ENCODE measurements at places on chromosomes 5 and 9.
A peak's percentile ranks its signal among the peaks of the same experiment; 100 is the strongest.

DNA sequence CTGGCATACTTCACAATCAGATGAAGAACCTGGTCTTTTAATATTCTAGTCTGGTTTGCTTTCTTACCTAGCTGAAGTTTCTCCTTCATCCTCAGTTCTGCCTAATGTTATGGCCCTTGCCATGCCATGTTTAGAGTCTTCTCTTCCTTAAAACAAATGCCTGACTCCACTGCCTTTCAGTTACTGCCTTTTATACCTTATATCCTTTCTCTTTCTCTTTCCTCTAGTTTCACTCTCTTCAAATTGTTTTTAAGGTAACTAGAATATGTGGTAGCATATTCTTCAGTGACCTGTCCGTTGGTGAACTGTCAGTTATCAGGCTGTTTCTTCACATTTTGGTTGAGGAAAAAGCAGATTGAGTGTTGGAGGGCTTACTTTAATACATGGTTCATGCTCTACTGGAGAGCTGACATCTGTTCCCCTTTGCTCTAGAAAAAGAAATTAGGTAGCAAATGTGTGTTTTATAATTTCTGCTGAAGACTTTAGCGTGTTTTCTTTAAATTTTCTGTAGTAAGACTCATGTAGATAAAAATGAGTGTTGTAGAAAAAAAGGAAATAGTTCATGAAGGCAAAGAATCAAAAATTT lies 103.8 kb downstream of the DMXL1 start:
- no peak for DNase-seq

- peak; percentile 11 for DNase-seq
Observed at GRCh38 chr5:124238350-124238749, 508.1 kb downstream of the ZNF608 start.

GRCh38 chr5:179475208-179475751 lies 75.1 kb upstream of the RUFY1 start:
- no peak for DNase-seq

GRCh38 chr5:68834491-68834981 lies 259.3 kb upstream of the SLC30A5 start:
- DNase-seq, result no peak

DNA sequence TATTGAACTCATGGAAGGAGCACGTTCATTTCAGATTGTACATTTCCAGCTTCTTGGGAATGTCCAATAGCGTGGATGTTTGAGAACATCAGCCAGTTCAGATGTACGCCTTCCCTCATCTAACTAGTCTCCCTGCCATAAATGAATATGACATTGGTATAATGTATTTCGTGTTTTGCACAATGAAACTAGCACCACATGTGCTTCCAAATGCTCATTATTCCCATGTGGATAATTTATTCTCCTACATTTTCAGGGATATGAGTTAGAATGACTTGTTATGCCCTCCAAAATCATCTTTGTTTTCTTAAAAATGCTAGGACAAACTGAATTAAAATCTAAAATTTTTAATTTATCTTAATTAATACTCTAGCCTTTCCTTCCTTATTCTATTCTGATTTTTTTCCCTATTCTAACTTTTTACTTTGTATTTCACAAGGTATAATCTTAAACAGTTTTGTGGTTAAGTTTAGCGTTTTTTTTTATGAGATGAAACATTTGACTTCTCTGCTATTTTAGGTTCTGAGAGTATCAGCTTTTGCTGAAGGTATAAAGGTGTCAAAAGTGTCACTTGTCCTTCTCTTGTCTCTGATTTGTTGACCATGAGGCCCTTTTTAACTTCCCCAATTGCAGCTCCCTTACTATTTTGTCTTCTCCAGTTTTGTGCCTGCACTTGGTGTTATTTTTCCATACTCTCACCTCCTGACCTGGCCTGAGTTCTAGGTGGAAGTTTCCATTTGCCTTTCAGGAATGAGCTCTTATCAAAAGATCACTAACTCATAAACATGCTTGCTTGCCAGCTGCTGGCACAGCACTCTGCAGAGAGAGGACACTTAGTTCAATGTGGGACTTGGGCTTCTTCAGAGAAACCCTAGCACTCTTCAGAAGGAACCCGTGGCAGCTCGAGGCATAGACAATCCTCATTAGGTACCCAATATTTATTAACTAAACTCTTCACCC lies 106.8 kb downstream of the FRMD3 start:
- no peak for DNase-seq

- DNase-seq, result no peak
Observed at GRCh38 chr5:172616136-172616535, 24.9 kb upstream of the NEURL1B start.

DNA sequence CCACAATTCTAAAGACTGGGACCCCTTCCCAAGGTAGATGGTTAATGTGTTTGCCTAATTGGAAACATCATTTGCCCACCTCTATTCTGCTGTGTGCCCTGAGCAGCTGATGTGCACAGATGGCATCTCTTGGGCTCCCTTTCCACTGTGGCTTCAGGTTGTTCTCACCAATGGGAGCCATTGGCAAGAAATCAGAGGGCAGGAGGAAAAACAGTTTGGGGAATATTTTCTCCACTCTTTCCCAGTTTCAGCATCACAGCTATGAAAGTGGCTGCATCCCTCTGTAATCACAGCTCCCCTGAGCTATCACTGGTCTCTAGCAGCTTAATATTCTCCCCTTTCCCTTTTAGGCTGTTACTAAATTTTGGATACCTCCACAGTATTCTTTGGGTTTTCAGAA lies 911.6 kb upstream of the SEMA6A start:
- no peak for DNase-seq

GRCh38 chr5:63401436-63402046 lies 560.7 kb downstream of the HTR1A start:
- peak; percentile 55 for DNase-seq

GRCh38 chr5:7321724-7322123 lies 74.2 kb upstream of the ADCY2 start:
- no peak for DNase-seq

GRCh38 chr9:104911032-104911607 lies 16.8 kb downstream of the ABCA1 start:
- no peak for DNase-seq

DNA sequence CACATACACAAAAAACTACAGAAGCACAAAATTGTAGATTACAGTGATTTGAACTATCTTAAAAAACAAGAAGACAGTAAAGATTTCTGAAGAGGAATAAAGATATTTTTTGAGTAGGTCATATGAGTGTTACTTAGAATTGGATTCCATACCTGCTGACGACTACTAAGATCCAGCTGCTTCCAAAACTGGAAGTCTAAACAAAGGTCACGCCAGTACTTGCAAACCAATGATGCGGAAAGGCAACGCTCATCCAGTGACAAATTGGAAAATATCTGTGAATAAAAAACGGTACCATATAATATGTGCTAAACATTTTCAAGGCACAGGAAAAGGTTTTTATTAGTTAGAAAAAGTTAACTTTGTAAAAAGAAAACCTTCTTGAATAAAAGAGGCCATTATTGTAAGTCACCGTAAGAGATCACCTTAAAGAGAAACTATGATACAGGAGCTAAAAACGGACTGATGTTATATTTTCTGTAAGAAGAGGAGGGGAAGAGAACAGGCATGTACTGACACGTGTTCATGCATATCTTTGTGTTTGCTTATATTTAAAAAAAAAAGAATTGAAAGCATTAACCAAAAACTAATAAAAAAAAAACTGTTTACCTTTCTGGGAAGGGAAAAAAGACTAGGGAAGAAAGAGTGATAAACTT lies 14.1 kb downstream of the FBXL17 start:
- DNase-seq, result no peak

- DNase-seq, result no peak
Observed at GRCh38 chr9:79060766-79061165, 511.0 kb upstream of the TLE4 start.

DNA sequence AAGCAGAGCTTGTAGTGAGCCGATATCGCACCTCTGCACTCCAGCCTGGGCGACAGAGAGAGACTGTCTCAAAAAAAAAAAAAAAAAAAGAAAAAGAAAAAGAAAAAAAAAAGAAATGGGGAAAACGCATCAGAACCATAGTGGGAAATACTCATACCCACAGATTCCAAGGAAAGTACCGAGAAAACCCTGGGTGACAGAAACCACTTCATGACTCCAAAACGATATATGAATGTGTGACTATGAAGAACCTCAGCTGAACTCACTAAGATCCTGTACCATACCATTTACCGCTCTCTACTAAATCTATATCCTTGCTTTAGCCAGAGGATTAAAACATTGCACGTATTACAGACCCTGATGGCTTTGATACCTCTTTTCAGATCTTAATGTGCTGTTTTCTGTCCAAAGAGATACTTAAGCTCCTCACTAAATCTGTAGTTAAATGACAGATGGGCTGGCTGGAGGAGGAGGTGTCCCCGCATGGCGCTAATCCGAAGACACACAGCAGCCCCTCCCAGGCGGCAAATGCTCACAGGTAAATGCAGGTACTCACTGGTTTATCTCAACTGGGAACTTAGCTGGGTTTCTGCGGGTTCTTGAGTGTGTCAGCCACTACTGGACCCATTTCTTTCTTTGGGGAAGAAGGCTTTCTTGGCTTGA lies 2.8 kb downstream of the LPCAT1 start:
- DNase-seq, result peak; percentile 1

GRCh38 chr9:88803546-88804253 lies 187.6 kb upstream of the S1PR3 start:
- DNase-seq, result no peak

DNA sequence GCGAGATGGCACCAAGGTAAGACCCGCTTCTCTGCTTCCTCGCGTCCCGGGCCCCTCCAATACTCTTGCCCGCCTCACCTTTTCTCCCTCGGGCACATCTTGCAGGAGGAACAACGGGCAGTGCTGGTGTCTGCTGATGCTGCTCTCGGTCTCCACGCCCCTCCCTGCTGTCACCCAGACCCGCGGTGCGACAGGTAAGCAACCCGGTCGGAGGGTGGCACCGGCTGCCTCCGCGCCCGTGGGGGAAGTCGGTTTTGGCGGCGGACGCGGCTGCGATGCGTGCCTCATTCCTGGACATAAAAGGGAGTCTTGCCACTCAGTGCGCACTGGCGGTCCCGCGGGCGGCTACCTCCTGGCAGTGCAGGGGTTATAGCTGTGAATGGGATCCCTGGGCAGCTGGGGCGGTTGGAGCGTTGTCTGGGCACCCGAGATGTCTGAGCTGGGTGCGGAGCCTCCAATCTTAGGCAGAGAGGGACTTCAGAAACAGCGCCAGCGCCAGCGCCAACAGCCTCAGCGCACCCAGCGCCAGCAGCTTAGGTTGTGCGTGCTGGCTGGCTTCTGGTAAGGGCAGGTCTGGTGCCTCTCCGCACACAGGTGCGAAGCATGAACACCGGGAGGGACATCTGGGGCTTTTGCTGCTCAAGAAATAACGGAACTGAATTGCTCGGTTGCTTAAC lies 488 bp downstream of the COL15A1 start:
- DNase-seq, result no peak

DNA sequence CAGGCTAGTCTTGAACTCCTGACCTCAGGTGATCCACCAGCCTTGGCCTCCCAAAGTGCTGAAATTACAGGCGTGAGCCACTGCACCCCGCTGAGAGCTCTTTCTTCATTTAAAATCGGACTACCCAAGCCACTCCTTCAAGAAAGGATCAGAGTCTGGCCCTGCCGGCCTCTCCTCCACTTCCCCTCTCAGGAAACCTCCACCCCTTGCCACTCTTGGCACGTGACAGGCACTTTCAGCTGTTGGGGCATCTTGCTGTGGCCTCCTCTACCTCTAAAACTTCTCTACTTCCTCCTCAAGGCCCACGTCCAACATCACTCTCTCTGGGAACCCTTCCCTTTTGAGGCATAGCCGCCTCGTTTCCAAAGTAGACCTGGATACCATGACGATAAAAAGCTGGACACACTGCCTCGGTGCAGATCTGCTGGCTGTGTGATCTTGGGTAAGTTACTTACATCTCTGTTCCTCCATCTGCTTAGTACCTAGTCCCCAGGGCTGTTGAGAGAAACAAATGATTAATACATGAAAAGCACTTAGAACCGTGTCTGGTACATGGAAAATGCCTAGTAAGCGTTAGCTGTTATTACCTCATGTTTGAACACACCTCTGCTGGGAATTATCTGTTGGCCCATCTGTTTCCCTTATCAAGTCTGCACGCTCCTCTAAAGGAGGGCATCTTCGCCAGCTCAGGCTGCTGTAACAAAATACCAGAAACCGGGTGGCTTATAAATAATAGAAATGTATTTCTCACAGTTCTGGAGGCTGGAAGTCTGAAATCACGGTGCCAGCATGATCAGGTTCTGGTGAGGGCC lies 55.3 kb downstream of the SMIM23 start:
- no peak for DNase-seq

- peak; percentile 9 for DNase-seq
Observed at GRCh38 chr5:173925449-173926071, 37.4 kb downstream of the CPEB4 start.

GRCh38 chr5:139908749-139909148 lies 113.1 kb downstream of the PSD2 start:
- no peak for DNase-seq

- DNase-seq, result peak; percentile 89
Observed at GRCh38 chr5:172697123-172698121, 56.4 kb downstream of the NEURL1B start.

- DNase-seq, result no peak
Observed at GRCh38 chr5:56545016-56545415, 270.3 kb upstream of the MAP3K1 start.

DNA sequence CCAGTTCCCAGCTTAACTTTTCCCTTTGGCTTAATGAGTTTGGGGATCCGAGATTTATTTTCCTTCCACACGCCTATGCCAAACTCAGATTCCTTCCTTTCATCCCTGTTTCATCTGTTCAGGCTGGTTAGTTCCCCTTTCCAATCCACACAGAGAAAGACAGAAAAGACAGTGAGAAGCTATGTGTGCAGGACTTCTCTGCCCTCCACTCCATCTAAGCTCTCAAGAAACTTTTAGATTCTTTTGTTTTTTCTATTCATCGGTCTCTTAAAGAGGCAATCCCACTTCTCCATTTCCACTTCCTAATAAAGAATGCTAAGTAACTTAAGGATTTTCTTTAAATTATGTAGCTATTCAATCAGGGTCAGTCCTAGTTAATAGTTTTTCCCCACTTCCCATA lies 11.2 kb downstream of the ITGA1 start:
- DNase-seq, result no peak

- no peak for DNase-seq
Observed at GRCh38 chr5:154712518-154713437, 42.4 kb upstream of the LARP1 start.

DNA sequence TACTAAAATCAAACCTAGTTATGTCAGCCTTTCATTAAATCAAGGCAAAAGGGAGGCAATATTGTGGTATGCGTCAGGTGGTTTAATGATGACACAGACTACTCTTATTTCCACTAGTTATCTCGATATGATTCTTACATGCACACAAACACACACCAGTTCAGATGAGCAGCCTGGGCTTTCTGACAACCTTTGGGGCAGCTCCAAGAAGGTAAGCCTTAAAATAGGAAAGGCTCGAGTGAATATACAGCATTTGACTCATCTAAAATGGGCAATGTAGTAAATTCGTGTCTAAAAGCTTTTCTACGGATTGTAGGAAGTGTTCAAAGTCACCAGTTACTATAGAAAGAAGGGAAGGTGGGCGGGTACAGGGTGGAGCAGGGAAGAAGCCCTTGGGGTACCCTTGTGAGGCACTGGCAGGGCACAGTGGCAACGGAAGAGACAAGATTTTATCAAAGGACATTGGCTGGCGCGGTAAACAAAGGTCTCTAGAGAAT lies 1.9 kb downstream of the ANKH start:
- DNase-seq, result peak; percentile 12
